ENCODE measurements at places on chromosomes 11 and 22.

GRCh38 chr22:36817525-36817848, 652 bp upstream of the PVALB start:
- DNase-seq = no peak

GRCh38 chr11:9741260-9741659, 77.4 kb downstream of the SWAP70 start:
- no peak for DNase-seq

- no peak for DNase-seq
These were observed 4.2 kb downstream of the IL17REL start for GRCh38 chr22:50008151-50009040.

GRCh38 chr11:61904539-61905048, 12.8 kb downstream of the RAB3IL1 start:
- DNase-seq = no peak

DNA sequence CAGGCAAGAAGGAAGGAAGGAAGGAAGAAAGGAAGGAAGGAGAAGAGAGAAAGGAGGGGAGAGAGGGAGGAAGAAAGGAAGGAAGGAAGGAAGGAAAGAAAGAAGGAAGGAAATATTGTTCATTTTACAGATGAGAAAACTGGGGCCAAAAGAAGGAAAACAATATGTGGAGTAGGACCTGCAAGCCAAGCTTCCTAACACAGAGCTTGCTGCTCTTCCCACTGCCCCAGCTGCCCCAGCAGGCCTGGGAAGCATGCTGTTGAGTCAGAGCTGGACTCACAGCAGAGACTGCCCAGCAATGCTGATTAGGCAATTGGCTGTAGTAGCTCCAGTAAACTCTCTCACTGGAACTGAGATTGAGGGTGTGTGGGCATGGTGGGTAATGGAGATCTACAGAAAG, 42.6 kb upstream of the SMCO4 start:
- no peak for DNase-seq

GRCh38 chr11:97948793-97949192, 1072.0 kb upstream of the CNTN5 start:
- DNase-seq = no peak

GRCh38 chr11:123168241-123168640, 26.8 kb downstream of the CLMP start:
- DNase-seq = no peak

GRCh38 chr11:57131080-57131790, 50.5 kb upstream of the LRRC55 start:
- no peak for DNase-seq

DNA sequence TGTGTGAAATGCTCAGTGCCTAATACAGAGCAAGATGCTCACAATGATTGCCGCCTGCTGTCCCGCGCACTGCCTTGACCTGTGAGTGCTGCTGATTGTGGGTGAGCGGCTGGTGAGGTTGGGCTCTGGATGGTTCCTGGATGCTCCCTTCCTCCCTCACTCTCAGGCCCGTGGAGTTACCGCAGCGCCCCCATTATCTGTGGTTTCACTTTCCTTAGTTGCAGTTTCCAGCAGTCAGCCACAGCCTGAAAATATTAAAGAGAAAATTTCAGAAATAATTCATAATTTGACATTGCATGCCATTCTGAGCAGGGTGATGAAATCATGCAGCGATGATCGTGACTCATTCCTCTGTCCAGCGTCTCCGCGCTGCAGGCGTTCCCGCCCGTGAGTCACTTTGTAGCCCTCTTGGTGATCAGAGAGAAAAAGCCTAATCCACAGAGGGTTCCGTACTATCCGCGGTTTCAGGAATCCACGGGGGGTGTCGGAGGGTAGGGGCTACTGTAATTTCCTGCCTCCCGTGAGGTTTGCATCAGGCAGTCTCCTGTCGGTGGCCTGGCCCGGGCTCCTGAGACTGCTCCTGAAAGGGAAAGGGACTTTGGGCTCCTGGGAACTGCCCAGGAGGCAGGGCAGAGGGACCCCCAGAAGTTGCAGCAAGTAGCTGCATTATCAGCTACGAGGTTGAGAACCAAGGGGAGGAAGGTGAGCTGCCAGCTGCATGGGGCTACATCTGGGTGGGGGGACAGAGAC, 10.6 kb downstream of the RPL3 start:
- no peak for DNase-seq

DNA sequence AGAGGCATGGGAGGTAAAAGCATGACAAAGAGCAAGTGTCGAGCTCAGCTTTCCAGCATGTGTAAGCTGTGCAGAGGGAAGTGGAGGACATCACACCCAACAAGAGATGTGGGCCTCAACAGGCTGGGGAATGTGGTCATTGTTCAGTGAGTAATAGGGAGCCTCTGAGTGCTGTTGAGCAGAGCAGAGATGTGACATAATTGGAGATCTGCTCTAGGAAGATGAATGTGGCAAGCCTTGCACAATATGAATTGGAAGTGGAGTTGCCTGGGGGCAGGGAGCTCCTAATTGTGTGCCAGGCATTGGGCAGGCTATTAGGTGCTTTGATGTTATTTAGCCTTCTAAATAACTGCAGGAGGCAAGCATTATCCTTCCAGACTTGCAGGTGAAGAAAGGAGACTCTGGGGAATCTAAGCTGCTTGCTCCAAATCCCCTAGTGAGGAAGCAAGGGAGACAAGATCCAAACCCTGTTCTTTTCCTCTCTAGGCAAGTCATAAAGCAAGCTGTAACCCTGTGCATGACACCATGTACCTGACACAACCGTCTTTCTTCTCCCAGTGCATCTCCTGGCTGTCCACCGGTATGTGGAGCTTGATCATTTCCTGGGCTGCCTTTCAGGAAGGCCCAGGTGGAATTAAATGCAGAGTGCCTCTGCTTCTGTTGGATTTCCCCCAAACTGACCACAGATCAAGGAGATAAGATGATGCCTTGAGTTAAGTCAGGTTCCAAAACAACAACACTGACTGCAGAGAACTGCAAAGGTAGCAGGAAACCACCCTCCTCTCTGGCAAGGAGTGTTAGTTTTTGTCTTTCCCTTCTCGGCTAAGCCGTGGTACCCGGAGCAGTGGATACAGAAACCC, 221.4 kb downstream of the TENM4 start:
- DNase-seq = no peak

DNA sequence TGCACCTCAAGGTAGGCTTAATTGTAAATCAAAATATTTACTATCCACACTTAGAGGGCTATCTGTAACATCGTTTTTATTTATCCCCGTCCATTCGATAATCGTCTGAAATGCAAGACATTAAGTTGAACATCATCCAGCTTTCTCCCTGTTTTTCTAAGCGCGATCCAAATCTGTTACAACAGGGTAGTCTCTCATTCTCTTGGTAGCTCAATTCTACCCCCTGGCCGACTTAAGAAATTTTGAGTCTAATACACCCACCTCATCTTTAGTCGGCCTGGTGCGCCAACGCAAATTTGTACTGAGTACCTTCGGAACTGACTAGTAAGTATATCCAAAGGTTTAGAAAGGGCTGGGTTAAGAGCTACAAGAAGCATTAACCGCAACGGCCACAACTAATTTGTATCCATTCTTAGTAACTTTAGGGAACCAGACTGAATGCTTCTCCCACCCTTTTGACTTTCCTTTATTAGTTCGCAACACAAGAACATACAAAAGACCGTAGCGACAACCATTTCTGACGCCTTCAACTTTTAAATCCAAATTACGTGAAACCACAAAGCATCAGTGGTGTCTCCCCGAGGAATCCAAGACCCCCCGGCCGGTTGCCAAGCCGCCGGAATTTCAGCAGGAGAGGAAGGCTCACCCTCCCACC, 1.0 kb upstream of the ZNF143 start:
- DNase-seq = peak; percentile 15

- DNase-seq = no peak
These were observed 6.5 kb downstream of the TIMP3 start for GRCh38 chr22:32808038-32808445.

GRCh38 chr11:30595934-30596333, 9.8 kb upstream of the MPPED2 start:
- no peak for DNase-seq

DNA sequence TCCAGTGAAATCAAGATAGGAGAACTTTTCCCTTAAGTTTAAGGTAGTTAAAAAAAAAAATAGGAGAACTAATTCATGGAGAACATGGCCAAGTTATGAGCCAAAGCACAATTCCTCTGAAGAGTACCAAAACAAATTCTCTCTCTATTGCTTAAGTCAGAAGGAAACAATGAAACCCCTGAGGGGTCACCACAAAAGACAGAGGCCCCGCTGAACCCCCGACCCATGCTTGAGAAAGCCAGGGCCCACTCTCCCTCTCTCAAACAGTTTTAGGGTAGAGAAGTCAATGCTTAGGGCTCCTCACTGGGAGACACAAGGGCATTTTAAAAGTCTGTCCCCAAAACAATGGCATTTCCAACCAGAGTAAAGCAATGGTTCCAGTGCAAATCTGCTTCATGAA, 26.9 kb downstream of the PPP2R1B start:
- DNase-seq = no peak

- DNase-seq = no peak
These were observed 1.2 kb downstream of the SYNGR1 start for GRCh38 chr22:39350757-39351688.

GRCh38 chr11:7637447-7638157, 35.7 kb downstream of the CYB5R2 start:
- DNase-seq = no peak

All from central memory CD8-positive, alpha-beta T cell (primary cell).